NCI-H187 treated with DMSO at 0.1 percent for 48 hours (cell line): ENCODE measurements at places on chromosomes 6 and 20.

GRCh38 chr6:113855500-113856374, 1.4 kb upstream of the MARCKS start:
- DNase-seq, result peak; percentile 33

DNA sequence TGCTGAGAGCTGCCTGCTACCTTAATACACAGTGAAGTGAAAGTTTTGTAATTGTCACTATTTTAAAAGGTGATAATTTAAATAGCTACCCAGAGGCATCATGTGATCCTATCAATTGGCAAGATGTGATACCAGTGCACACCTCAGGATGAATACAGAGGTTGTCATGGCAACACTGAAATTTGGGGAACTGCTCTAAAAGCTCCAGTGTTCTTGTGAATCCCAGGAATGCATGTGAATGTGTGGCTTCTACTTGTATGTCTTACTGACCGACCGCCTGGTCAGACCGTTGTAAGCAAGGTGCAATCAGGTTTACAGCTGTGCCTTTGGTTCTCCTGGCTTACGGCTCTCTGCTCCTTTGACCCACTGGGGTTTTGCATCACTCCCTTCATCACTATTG, 146.3 kb upstream of the GJE1 start:
- DNase-seq, result no peak

DNA sequence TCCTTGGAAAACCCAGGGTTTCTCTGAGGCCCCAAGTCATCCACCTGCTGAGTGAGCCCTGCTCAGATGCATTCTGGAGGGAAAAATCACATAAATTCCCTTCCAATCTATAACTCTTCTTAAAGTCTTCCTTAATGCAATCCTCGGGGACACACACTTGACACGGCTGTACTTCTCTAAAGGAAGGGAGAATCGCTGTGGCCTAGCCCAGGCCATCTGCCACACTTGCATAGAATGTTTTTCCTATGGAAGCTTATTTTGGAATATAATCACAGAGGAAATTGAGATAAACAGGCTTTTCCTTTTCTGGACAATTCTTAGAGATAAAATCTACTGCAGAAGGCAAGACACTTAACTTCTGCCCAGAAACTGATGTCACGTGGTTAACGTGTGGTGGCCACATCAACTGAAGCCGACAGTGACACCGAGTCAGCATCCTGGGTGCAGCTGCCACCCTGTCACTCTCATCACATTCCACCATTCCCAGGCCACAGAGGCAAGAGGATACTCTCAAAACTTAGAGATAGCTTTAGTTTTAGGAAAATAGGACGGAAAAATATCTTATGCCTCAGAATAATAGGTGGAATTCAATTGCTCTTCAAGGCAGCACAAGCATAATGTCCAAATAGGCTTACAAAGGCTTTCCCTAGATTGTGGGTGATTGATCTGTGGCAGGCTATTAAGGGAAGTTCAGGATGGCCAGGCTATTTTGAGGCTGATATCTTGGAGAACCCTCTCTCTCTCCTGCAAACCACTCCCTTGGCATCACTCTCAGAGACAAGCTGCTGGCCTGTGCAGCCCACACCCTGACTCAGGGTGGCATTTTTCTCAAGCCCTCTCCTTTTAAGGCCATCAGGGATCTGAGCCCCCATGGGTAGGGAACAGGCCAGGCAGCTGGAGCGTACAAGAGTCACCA, 29.6 kb downstream of the PSMB1 start:
- DNase-seq, result no peak

- DNase-seq, result no peak
These were observed 320.4 kb upstream of the RNF24 start for GRCh38 chr20:4335722-4336121.
